ENCODE measurements at places on chromosomes 6 and 20.

GRCh38 chr6:161660666-161661571 lies 387.1 kb upstream of the AGPAT4 start:
- no peak overlapping the region for H3K27ac ChIP-seq
- H3K27me3 ChIP-seq: no peaks in the 10 kb centered on the region
- no peaks in the 10 kb centered on the region for H3K36me3 ChIP-seq
- no peak overlapping the region for H3K4me3 ChIP-seq
- peaks cover 10% of the 10 kb centered on the region for H3K4me1 ChIP-seq
- no peak for DNase-seq

- DNase-seq: no peak
- H3K27me3 ChIP-seq: no peaks in the 10 kb centered on the region
- no peak overlapping the region for H3K27ac ChIP-seq
Observed at GRCh38 chr6:74597840-74598239, 608.0 kb downstream of the COL12A1 start.

DNA sequence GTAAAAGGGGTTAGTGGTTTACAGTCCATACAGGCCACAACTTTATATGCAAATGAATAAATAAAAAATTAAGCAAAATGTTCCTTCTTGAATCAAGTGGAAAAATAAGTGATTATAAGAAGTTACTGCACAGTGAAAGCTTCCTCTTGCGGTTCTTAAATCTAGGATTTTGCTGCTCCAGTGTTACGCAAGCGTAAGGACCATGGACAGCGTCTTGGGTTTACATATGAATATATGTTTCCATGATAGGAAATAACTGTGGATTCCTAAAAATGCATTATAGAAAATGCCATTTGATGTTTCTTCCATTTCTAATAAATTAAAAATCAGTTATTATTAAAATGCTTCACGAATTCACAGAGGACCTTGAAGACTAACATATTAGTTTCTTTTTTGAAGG lies 176.6 kb upstream of the POU3F2 start:
- no peaks in the 10 kb centered on the region for H3K36me3 ChIP-seq
- H3K4me3 ChIP-seq: no peak overlapping the region
- peak; percentile 31 for DNase-seq
- H3K27me3 ChIP-seq: no peaks in the 10 kb centered on the region
- H3K27ac ChIP-seq: no peak overlapping the region

DNA sequence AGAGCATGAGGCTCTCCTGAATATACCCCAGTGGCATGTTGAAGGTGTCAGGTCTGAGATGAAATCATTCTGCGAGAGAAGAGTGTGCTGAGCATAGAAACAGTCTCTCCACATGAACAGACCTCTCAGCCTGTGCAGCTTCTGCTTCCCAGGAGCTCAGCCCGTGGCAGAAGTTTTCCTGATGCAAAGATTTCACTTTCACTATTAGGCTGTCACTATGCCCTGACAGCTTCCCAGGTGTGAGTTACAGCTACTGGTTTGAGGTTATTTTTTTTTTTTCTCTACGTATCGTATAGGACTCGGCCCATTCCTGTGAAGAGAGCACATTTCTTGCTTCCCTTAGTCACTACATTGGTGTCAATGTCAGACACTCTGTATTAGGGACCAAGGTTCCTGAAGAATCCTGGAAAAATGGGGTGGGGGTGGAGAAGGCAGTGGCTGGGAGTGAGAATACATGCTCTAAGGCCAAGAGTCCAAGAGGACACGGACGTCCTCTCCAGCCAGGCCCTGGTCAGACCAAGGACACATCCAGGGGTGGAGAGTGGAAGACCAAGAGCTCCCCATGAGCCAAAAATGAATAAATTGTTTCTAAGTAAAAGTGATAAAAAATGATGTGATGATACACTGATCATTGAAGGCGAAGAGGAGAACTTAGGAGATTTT lies 121.2 kb upstream of the AKAP12 start:
- H3K36me3 ChIP-seq: no peaks in the 10 kb centered on the region
- H3K27ac ChIP-seq: no peak overlapping the region
- no peak overlapping the region for H3K4me3 ChIP-seq
- H3K27me3 ChIP-seq: no peaks in the 10 kb centered on the region

- no peak for DNase-seq
- no peaks in the 10 kb centered on the region for H3K36me3 ChIP-seq
- H3K4me3 ChIP-seq: no peak overlapping the region
- no peaks in the 10 kb centered on the region for H3K27me3 ChIP-seq
- no peak overlapping the region for H3K27ac ChIP-seq
Observed at GRCh38 chr6:14209000-14209399, 91.4 kb downstream of the CD83 start.

GRCh38 chr20:311609-312008 lies 13.7 kb upstream of the SOX12 start:
- H3K4me1 ChIP-seq: peaks cover 5% of the 10 kb centered on the region
- no peaks in the 10 kb centered on the region for H3K27me3 ChIP-seq
- no peak overlapping the region for H3K27ac ChIP-seq
- DNase-seq: no peak
- no peaks in the 10 kb centered on the region for H3K36me3 ChIP-seq

GRCh38 chr20:5127859-5128424 lies 1.1 kb downstream of the CDS2 start:
- H3K36me3 ChIP-seq: no peaks in the 10 kb centered on the region
- DNase-seq: peak; percentile 13
- H3K4me3 ChIP-seq: peak overlapping the region; percentile 97
- peak overlapping the region; percentile 30 for H3K27ac ChIP-seq
- H3K4me1 ChIP-seq: peaks cover 6% of the 10 kb centered on the region

DNA sequence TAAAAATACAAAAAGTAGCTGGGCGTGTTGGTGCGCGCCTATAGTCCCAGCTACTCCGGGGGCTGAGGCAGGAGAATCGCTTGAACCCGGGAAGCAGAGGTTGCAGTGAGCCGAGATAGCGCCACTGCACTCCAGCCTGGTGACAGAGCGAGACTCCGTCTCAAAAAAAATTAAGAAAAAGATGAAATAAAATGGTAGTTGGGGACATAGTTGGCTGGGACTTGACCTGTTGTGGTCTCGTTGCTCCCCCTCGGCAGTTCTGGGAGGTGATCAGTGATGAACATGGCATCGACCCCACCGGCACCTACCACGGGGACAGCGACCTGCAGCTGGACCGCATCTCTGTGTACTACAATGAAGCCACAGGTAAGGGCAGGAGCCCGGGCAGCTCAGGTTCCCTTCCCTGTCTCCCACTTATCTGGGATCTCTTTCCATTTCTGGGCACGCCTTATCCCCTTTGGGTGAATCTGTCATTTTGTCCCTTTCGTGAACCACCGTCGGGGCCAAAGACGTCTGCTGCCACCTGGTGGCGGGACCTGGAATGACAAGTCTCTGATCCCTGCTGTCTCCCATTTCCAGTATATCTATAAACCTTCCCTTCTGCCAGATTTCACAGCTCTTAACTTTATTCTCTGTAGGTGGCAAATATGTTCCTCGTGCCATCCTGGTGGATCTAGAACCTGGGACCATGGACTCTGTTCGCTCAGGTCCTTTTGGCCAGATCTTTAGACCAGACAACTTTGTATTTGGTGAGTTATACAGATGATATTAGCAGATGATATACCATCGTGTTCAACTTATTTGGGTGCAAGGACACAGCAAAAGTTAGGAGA lies 2.3 kb downstream of the TUBB start:
- H3K27ac ChIP-seq: peak overlapping the region; percentile 97
- no peaks in the 10 kb centered on the region for H3K27me3 ChIP-seq
- peak; percentile 83 for DNase-seq
- H3K4me3 ChIP-seq: peak overlapping the region; percentile 87
- peaks cover 16% of the 10 kb centered on the region for H3K4me1 ChIP-seq

GRCh38 chr6:159914565-159914923 lies 23.8 kb downstream of the MAS1 start:
- H3K27ac ChIP-seq: no peak overlapping the region
- H3K4me3 ChIP-seq: no peak overlapping the region
- no peaks in the 10 kb centered on the region for H3K4me1 ChIP-seq

- H3K4me1 ChIP-seq: no peaks in the 10 kb centered on the region
- no peak for DNase-seq
- no peaks in the 10 kb centered on the region for H3K27me3 ChIP-seq
- H3K27ac ChIP-seq: no peak overlapping the region
- peaks cover 7% of the 10 kb centered on the region for H3K36me3 ChIP-seq
Observed at GRCh38 chr6:79208816-79209215, 25.7 kb downstream of the HMGN3 start.

- peak overlapping the region; percentile 15 for H3K27ac ChIP-seq
- H3K4me3 ChIP-seq: no peak overlapping the region
- no peaks in the 10 kb centered on the region for H3K27me3 ChIP-seq
- DNase-seq: no peak
- peaks cover 3% of the 10 kb centered on the region for H3K4me1 ChIP-seq
Observed at GRCh38 chr6:121516331-121516730, 80.9 kb downstream of the GJA1 start.

- H3K27me3 ChIP-seq: peaks cover 54% of the 10 kb centered on the region
- no peaks in the 10 kb centered on the region for H3K4me1 ChIP-seq
- H3K4me3 ChIP-seq: no peak overlapping the region
- DNase-seq: no peak
- H3K27ac ChIP-seq: no peak overlapping the region
- H3K36me3 ChIP-seq: no peaks in the 10 kb centered on the region
Observed at GRCh38 chr20:2093883-2094282, 7.7 kb upstream of the STK35 start.

DNA sequence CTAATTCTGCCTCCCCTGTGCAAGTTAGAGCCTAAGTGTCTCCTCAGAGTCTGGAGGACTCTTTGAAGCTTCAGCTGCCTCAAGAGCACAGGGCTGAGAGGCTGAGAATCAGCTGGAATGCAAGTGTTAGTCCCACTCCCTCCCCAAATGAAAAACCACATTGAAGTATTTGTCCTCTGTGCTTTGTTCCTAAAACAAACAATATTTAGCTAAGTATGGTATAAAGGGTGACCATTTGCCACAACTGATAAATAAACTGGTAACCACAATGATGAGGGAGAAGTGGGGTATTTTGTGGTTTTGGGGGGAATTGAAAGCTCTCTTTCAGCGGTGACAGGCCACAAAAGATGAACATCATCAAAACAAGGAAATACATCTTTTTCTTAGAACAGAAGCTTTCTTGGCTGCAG lies 91.7 kb upstream of the HDDC2 start:
- peak; percentile 13 for DNase-seq
- no peak overlapping the region for H3K27ac ChIP-seq
- H3K36me3 ChIP-seq: no peaks in the 10 kb centered on the region
- H3K4me1 ChIP-seq: no peaks in the 10 kb centered on the region

GRCh38 chr6:43986177-43986825 lies 141.0 kb downstream of the MRPL14 start:
- H3K27ac ChIP-seq: no peak overlapping the region
- H3K27me3 ChIP-seq: no peaks in the 10 kb centered on the region

DNA sequence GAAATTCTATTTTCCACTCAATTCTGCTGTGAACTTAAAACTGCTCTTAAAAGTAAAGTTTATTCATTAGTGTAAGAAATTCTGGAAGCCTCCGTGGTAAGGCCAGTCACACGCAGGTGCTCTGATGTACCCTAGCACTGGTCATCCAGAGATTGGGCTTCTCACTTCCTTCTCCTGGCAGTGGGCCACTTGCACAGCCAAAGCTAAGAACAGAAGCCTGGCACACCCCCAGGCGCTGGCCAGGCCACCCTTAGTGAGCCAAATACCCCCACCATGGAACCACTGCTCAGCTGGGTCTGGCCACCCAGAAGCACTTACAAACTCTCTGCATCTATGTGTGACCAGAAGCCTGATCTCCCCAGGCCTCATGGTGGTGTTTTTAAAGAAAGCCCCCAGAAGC lies 35.3 kb upstream of the ARFGEF2 start:
- no peak overlapping the region for H3K4me3 ChIP-seq
- H3K27ac ChIP-seq: no peak overlapping the region
- no peaks in the 10 kb centered on the region for H3K27me3 ChIP-seq

DNA sequence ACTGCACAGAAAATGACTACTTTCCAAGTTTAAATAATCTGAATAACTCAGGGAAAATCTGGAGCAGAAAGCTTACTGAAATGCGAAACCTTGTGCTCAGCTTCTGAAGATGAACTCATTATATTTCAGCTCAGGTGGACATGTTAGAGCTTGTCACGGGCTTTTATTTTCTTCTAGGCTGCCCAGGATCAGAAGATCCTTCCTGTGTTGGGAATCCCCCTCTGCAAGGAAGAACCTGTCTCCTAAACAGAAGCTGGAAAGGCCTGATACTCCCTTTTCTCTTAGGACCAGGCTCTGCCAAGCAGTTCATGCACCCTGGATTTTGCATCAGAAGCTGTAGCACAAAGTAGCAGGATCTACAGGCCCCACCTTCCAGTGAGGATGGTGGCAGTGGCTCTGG lies 5.1 kb upstream of the SLC2A12 start:
- DNase-seq: no peak
- peaks cover 11% of the 10 kb centered on the region for H3K4me1 ChIP-seq
- H3K27ac ChIP-seq: no peak overlapping the region

- DNase-seq: peak; percentile 74
- peak overlapping the region; percentile 92 for H3K4me3 ChIP-seq
- H3K36me3 ChIP-seq: no peaks in the 10 kb centered on the region
Observed at GRCh38 chr6:117483004-117483644, 650 bp downstream of the DCBLD1 start.

DNA sequence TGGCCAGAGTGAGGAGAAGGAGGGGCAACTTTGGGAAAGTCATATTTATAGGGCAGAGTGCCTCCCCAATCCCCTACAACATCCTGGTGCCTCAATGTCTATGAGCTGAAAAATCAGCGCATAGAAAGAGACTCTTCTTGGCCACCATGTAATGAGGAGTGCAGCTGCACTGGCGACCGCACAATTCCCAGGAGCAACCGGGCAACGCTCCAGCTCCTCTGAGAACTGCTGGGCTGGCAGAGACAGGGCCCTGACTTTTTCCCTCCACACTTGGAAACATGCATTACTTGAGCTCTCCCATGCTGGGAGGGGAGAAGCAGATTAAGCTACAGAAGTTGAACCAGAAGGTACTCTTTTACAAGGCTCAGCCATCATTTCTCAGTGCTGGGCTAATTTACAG lies 31.4 kb upstream of the MARCKS start:
- H3K4me3 ChIP-seq: no peak overlapping the region
- no peak for DNase-seq
- H3K27ac ChIP-seq: no peak overlapping the region
- no peaks in the 10 kb centered on the region for H3K4me1 ChIP-seq

- H3K27me3 ChIP-seq: peaks cover 44% of the 10 kb centered on the region
- no peaks in the 10 kb centered on the region for H3K4me1 ChIP-seq
- no peak for DNase-seq
Observed at GRCh38 chr20:43798291-43799149, 71.7 kb upstream of the GTSF1L start.
